Mammary epithelial cell (primary cell): ENCODE measurements at places on chromosomes 12 and 14.

DNA sequence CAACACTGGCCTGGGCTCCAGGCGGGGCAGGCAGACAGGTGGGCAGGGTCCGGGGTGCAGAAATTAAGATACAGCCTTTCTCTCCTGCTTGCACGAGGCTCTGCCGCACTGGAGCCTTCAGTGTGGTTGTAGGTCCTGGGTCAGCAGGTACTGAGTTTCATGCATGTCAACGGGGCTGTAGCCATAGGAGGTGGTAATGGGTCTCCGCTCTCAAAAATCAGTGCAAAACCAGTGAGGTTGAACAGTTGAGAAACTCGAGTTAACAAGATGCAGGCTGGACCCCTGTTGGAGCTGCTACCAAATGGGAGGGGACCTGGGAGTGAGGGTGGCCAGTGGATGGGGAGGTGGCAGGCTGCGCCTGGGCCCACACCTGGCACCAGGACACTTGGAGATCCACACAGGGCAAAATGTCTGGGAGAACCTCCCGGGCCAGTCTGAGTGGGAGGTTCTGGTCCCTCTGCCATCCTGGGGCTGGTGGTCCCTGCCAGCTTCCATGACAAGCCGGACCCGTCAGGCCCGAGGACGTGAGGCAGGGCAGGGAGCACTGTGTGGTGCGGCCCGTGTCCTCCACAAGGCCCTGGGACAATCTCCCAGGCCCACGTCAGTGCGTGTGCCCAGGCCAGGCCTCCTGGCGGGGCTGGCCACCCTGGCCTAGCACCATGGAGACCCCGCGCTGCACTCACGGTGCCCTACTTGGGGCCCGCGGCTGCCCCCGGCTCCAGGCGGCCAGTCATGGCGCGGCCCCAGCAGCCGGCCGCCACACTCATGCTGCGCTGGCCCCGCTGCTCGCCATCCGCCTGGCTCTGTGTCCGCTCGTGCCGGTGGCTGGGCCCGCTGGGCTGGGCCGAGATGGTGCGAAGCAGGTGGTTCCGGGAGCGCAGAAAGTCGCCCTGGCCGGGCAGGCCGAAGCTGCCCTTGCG, 5.1 kb downstream of the ARL6IP4 start:
- no peak for DNase-seq

DNA sequence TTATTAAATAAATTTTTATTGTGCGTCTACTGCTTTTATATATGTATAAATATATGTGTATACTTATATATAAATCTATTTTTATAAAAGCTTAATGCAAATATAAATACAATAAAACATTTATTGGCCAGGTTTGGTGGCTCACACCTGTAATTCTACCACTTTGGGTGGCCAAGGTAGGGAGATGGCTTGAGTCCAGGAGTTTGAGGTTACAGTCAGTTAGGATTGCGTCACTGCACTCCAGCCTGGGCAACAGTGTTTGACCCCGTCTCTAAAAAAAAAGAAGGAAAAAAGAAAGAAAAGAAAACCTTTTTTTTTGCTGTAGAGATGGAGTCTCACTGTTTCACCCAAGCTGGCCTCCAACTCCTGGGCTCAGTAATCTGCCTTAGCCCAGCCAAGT, 20.9 kb downstream of the ACTR6 start:
- no peak for DNase-seq

GRCh38 chr14:64562436-64562835, 12.7 kb downstream of the PPP1R36 start:
- DNase-seq, result no peak

DNA sequence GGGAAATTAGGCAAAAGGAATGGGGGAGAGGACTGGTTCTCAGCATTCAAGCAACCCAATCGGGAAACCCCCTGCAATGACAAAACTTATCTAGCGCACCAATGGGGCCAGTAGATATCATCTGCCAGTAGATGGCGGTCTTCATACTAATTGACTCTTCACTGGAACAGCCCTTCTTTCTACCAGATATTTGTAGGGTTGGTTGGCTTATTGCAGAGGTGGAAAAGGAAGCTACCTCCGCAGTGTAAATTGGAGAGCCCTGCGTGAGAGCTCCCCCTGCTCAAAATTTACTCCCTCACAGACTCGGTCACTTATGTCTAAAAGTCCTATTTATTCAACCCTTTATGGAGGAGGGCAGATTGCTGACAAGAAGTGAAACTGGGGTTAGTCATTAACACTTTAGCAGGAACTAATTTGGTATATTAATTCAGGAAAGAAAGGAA, 166.1 kb upstream of the CCND2 start:
- peak; percentile 79 for DNase-seq

DNA sequence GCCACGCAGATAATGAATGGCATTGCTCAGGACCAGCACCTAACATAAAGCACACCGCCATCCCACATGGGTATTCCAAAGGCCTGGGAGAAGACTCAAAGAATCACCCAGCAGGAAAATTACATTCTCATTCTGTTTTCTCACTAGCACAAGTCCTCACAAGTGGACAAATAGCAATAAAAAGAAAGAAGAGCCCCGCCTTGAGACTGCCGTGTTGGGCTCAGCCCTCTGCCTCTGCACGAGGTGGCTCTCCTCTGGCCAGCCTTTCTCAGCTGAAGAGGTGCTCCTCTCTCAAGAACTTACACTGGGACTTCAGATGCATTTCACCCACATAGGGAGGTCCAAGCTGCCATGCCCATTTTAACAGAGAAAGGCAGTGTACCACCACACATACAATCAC, 207.5 kb downstream of the SPTSSA start:
- peak; percentile 38 for DNase-seq

DNA sequence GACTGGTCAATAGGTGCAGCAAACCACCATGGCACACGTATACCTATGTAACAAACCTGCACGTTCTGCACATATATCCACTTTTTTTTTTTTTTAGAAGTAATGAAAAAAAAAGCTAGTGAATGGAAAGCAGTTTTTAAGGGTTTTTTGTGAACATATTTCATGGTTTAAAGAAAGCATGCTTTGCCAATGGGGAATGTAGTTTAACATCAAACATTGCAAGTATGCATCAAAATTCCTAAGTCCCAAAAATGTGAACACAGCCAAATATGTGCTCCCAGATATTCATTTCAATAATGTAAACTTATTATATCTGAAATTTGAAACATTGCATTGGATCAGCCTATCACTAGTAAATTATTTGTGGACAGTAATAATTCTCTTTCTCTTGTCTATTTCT, 710.4 kb upstream of the FLRT2 start:
- DNase-seq, result no peak

DNA sequence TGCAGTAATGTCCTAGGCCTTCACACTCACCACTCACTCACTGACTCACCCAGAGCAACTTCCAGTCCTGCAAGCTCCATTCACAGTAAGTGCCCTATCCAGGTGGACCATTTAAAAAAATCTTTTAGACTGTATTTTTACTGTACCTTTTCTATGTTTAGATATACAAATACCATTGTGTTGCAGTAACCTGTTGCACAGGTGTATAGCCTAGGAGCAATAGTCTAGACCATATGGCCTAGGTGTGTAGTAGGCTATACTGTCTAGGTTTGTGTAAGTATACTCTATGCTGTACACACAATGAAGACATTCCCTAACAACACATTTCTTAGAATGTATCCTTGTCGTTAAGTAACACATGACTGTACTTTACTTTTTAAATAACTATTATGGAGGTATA, 17.2 kb downstream of the CYP46A1 start:
- no peak for DNase-seq

GRCh38 chr12:121649819-121650353, 19.6 kb downstream of the MORN3 start:
- no peak for DNase-seq

- no peak for DNase-seq
These were observed 80.6 kb downstream of the PRKAB1 start for GRCh38 chr12:119748497-119748896.

DNA sequence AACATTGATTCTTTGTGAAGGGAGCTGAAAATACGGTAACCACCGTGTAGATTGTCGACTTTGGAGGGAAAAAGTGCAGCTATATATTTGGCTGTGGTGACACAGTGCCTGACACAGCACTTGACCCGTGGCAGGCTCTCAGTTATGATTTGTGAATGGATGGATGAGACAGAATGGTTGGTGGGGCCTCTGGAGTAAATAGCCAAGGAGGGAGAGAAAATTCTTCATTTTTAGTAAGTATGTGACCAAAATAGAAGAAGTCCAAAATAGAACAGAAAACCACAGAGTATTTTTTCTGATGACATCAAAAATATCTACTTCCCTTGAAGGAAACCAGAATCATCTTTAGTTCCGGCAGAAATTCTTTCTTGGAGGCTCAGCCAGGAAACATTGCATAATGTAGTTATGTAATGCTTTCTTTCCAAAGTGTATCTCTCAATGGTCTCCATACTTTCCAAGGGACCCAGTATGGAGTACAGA, 82.0 kb upstream of the WSCD2 start:
- DNase-seq, result no peak

GRCh38 chr12:24719293-24719721, 229.6 kb downstream of the BCAT1 start:
- DNase-seq, result peak; percentile 87

DNA sequence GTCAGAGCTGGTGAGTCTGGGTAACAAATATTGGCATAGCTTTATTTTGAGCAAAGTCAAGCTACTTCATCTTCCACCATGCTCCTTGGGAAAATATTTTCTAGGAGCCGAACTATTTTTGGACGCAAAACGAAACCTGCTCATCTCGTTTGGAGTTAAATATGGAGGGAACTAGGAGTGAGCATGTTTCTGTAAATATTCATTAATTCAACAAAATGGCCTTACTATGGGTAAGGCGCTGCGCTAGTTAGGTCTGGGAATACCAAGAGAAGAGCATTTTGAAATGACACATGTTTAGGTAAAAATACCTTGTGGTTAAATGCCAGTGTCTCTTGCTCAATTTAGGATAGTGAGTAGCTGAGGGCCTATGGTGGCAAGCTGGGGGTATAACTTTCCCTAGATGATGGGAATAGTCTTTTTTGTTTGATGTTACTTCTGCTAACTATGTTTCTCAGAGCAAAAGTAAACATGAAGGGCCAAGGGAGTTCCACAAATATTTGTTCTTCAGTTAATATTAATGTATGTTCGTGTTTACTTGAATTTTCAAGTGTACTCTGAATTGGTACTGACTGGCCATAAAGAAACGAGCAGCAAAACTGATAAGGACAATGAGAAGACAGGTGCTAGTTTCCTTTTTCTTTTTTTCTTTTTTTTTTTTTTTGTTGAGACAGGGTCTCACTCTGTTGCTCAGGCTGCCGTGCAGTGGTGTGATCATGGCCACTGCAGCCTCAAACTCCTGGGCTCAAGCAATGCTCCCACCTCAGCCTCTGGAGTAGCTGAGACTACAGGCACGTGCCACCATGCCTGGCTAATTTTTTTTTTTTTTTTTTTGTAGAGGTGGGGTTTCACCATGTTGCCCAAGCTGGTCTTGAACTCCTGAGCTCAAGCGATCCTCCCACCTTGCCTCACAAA, 77.7 kb downstream of the MAP1LC3B2 start:
- DNase-seq, result no peak

GRCh38 chr12:66733321-66733720, 54.4 kb upstream of the GRIP1 start:
- DNase-seq, result no peak

- DNase-seq, result peak; percentile 12
These were observed at the start of gene TMEM179 for GRCh38 chr14:104604458-104605449. Gene TMEM179 (minus strand): TSS chr14:104604772. CDS start chr14:104604741, 31 bp downstream.

DNA sequence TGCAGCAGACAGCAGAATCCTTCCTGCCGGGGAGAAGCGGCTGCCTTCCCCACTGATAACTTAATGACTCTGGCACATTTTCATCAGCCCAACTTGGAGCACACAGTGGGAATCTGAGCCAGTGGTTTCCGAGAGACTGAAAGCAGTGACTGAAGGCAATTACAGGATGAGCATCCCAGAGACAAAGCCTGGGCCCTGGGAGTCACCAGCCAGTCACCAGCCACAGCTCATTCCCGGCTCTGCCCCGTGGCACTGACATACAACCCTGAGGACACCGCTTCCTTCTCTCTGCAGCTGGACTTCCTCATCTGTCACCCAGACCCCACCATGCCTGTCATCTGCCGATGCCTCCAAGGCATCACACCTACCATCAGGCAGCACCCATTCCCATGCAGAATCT, 192.3 kb downstream of the DPF3 start:
- DNase-seq, result no peak

GRCh38 chr12:96054244-96054610, 18.8 kb upstream of the LTA4H start:
- DNase-seq, result no peak

GRCh38 chr12:20140751-20141150, 227.6 kb upstream of the PDE3A start:
- no peak for DNase-seq

GRCh38 chr12:27025116-27025515, 2.8 kb downstream of the MED21 start:
- peak; percentile 44 for DNase-seq

GRCh38 chr12:113071135-113072112, 14.9 kb downstream of the DTX1 start:
- no peak for DNase-seq

DNA sequence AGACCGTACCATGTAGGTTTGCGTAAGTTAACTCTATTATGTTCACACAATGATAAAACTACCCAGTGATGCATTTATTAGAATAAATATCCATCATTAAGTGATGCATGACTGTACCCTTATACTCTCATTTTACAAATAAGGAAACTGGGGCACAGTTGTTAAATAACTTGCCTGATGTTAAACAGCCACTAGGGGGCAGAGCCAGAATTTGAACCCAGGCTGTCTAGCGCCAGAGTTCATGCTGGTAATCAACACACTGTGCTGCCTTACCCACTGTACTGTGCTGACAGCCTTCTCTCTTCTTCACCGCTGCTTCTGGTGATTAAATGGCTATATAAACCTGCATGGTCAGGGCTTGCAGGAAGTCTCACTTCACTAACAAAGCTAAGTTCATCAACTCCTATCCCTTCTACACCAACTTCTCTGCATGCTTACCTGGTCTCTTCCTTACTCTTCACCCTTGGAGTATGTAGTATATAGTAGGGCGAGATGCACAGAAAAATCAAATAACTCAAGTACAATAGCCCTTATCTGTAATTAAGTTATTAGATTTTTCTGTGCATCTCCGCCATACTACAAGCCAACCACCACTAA, 43.6 kb upstream of the APPL2 start:
- DNase-seq, result no peak

DNA sequence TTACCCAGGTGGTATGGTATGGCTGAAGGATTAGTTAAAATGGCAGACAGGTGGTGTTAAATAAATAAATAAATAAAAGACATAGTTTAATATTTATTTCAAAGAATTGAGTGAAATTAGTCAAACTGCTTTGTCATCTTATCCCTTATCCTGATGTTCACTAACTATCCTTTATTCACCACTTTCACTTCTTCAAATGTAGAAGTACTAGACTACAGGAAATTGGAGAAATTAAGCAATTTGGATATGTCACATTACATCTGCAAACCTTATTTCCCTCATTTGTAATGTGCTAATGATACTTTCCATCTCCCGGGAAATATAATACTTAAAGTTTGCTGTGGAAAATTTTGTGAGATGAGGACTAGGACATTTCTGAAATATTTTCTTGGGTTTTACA, 1195.7 kb downstream of the LRFN5 start:
- no peak for DNase-seq

- DNase-seq, result no peak
These were observed 9.2 kb downstream of the ERO1A start for GRCh38 chr14:52686176-52686575.

- no peak for DNase-seq
These were observed 47.8 kb downstream of the PEBP1 start for GRCh38 chr12:118183711-118184110.

GRCh38 chr12:65962921-65963861, 138.9 kb downstream of the HMGA2 start:
- DNase-seq, result no peak
